ENCODE measurements at places on chromosomes 7 and 10. TPM values are rescaled to one million over a fixed set of nuclear protein-coding genes. Genes with fewer than 3 reads are reported as not detected.

GRCh38 chr10:23872290-23872689 is 336.6 kb upstream of the KIAA1217 start:
- no peak for DNase-seq

ABLIM1 gene
- 87.7 TPM for total RNA-seq

DNA sequence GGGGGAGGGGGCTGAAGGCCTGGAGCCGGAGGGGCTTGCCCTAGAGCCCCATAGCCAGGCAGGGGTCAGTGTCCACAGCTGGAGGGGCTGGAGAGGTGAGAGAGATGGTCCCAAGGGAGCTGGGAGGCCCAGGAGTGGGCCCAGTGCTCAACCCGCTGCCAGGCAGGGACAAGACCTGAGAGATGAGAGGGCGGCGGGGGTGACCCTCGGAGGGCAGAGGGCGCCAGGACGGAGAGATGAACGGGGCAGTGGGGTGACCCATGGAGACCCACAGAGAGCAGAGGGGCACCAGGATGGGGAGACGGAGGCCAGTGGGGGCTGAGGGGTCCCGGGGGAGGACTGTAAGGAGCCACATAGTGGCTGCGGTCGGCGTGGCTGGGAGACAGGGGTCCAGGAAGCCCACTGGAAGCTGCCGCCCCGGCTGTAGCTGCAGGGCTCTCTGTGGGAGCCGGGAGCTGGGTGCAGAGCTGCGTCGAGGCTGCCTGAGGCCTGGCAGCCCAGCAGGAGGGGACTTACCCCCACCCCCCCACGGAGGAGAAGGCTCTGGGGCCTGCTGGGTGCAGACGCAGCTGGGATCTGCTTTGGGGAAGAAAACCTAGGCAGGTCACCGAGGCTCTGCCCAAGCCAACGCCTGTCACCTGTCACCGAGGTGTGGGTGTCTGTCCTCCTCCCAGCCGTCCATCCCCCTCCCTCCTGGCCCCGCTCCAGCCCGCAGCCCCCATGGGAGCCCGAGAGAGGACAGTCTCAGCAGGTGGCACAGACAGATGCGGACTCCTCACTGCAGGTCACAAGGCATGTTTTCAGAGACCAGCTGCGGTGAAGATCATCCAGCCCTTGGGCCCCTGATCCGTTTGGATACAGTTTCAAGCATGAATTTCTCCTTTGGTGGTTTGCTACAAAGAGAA is 25.1 kb downstream of the PWWP2B start:
- no peak for DNase-seq

- no peak for DNase-seq
These were observed 26.6 kb downstream of the CDNF start for GRCh38 chr10:14810969-14811953.

GRCh38 chr10:15228426-15228825 is 59.9 kb upstream of the NMT2 start:
- DNase-seq, result no peak

DNA sequence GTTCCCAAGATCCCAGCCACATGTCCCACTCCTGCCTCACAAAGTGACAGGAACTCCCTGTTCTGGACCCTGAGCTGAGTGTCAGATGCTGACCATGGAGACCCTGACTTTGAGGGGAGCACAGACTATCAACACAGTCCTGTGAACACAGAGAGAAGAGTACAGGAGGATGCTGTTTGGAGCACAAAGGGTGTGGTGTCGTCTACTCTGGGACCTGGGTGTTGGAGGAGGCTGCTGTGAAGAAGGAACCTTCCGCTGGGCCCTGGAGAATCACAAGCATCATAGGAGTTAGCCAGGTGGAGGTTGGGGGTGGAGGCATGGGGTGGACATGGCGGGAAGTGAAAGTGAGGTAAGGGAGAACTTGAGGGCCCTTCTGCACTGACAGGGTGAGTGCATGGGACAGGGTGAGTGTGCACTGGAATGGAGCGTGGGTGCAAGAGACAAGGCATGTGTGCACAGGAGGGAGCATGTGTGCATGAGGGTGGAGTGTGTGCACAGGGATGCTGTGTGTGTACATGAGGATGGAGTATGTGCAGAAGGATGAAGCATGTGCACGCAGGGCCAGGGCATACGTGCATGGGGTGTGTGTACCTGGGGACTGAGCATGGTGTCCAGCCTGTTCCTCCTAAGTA is 70.7 kb upstream of the ANTXRL start:
- no peak for DNase-seq

SPDYE18 gene
- not detected for total RNA-seq

- DNase-seq, result peak; percentile 46
These were observed 710.1 kb downstream of the PARD3 start for GRCh38 chr10:34104829-34105572.

DNA sequence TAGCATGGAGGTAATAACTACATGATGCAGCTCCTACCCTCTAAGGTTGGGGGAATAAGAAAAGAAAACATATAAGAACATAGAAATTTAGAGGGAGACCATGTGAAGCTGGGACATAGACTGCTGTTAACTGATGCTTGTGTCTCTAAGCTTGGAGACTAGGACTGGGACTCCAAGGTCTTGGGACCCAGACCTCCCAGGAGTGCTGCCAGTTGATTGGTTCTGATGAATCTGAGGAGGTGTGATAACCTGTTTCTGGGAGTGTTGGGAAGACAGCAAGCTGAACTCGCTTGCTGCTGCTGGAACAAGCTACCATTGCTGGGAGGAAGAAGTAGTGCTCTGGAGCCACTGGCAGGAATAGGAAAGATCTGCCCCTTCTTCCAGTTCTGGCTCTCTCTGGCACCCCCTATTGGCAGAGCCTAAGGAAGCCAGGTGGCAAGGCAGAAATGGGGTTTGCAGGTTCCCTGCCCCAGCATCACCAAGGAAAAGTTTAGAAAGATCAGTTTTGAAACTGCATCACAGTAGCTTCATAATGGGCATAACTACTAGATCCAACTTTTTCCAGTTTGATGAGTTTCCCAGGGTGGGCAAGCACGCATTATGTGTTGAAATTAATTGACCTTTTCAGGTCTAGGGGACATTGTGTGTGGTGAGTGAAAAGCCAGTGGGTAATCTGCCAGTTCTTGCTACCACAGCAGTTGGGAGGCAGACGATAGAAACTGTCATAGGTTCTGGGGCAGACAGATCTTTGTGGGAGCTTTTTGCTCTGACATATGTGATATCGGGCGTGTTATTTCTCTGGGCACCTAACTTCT is 140.7 kb downstream of the SND1 start:
- no peak for DNase-seq
